ENCODE measurements at places on chromosomes 4 and X.

DNA sequence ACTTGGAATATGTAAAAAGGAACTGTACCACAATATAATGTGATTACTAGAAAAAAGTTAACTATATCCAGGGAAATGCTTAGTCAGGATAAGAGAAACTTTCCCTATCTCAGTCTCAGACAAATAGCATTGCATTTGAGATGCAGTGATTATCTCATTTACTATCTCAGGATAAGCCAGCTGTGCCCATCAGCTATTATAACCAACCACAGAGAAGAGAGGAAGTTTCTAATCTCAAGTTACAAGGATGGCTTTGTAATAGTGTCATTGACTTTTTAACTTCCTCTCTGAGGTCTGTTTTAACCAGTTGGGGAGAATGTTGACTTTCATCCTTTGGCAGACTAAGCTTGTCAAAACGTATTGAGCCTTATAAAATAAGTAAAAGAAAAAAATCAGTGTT is 56.5 kb downstream of the SNX25 start:
- no peak for DNase-seq

DNA sequence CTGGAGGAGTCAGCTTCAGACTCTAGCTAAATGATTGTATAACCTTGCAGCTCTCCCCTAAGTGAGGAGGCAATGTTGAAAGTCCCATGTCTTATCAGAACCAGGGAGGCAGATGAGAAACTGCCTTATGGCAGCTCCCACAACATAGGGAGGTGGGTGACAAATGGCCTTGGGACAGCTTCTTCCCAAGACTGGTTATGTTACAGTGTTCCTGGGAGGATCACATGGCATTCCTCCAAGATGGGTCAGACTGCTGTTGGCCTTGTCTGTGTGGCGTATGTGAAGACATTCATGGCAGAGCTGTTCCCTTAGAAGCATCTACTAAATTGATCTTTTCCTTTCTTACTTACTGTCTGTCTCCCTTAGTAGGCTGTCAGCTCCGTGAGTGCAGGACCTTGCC is 42.0 kb downstream of the HPRT1 start:
- no peak for DNase-seq

DNA sequence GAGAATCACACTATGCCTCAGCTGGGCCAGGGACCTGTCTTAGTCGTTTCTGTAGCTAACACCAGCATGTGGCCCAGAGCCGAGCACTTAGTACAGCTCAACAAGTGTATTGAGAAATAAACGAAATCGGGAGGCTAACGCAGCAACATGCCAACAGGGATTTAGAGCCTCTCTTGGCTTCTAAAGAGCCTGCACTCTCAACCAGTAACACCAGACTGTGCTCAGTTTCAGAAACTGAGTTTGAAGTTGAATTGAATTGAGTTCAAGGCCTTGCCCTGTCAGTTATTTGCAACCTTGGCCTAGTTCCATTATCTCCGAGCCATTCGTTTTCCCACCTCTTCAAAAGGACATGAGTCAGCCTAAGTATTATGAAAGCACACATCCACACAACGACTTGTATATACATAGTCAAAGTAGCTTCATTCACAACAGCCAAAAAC is 71.3 kb upstream of the LDB2 start:
- no peak for DNase-seq

GRCh38 chr4:187633245-187633644 is 362.3 kb upstream of the ZFP42 start:
- DNase-seq: no peak

- no peak for DNase-seq
Observed at GRCh38 chrX:41381685-41382084, 47.7 kb downstream of the DDX3X start.

- DNase-seq: no peak
Observed at GRCh38 chr4:149752729-149753128, 62.9 kb downstream of the IQCM start.

DNA sequence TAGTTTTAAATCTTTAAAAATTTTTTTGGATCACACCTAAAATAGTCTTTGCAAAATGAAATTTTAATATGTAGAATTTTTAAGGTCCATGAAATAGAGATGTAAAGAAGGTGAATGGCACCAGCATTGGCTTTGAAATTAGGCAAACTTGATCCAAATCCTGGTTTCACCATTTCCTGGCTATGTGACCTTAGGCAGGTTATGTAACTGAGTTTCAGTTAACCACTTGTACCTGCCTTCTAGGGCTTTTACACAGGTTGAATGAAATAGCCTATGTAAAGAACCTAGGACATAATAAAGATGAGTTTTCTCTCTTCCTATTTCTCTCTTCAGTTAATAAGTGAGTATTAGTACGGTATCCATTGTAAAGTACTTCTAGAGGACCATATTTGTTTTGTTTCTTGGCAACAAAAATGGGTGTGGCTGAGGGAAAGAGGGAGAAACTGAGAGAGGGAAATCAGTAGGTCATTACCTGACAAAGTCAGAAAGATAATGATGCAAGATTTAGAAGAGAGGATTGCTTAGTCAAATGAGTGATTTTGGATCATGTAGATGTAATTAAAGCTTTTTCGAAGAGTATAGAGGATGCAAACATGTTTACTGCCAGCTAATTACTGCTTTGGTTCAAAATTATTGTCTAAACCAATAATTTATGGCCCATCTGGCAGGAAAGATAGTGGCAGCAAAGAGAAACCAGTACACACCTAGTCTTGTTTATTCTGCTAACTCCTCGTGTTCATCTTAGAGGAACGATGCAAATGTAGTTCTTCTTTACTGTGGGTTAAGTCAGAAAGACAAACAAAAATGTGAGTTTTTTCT is 81.9 kb downstream of the PDLIM5 start:
- no peak for DNase-seq

- no peak for DNase-seq
Observed at GRCh38 chr4:172514011-172514410, 654.6 kb upstream of the GALNT7 start.

DNA sequence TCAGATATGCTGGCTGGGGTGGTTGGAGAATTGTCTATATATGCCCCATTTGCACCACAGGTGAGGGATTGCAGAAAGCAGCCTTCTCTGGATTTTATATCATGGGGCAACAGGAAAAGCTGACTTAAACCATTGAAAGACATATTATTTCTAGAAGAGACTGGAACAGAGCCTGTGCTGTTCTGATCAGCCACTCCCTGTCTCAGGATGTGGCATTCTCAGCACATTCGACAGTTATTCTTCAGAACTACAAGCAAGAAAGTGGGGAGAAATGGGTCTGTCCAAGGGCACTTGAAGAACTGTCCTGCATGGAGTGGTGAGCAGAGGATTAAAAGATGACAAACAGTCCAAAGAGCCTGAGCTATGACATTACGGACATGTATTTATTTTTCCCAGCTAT is 67.8 kb upstream of the EPHA5 start:
- DNase-seq: no peak

- DNase-seq: no peak
Observed at GRCh38 chr4:10180927-10181744, 64.5 kb upstream of the WDR1 start.
